ENCODE measurements at places on chromosomes 12 and 14.

DNA sequence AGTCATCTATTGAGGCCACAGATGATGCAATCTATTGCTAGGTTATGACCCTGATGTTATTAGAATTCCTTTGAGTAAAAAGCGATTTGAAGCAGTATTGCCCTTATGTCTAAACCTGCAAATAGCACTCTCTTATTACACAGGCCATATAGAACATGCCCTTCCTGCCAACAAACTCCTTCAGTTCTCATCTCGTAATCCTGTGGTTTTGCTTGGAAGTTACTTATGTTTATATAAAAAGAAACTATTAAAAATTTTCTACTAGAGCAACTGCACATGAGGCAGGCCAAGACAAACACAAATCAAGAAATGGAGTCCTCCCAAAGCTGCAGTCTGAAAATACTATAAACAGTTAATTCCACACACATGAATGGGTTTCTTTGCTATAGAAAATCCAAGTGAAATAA lies 1200.2 kb downstream of the LRFN5 start:
- DNase-seq, result peak; percentile 35

DNA sequence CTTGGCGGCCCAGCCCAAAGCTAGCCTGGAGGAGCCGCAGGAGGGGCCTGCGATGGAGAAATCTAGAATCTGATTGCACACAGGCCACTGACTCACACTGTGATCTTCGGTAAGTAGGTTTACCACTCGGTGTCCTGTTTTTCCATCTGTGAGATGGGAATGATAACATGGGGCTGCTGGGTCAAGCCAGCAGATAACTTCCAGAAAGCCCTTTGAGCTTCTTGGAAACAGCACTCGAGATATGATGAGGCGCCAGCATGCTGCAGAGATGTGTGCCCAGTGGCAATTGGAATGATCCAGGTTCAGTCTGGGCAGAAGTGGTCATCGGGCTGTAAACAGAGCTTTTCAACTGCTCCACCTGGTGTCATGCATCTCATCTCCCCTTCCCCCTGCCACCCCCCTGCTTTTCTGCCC lies 771.3 kb upstream of the TBX3 start:
- no peak for DNase-seq

DNA sequence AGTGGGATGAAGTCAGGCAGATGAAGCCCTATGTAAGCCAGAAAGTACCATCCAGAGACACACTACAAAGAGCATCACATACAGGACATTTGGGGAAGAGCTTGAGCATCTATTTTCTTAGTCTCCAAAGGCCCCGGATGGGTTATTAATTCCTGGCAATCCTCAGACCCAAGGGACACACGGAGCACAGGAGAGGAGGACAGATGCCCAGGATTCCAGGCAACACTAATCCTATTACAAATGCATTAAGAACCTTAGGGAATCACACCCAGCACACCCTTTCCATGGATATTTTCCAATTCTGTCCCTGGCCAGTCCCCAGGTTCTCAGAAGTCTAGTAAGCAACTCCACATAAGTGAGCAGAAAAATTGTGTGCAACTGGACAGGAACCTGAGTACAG lies 65.9 kb downstream of the CMKLR1 start:
- no peak for DNase-seq

DNA sequence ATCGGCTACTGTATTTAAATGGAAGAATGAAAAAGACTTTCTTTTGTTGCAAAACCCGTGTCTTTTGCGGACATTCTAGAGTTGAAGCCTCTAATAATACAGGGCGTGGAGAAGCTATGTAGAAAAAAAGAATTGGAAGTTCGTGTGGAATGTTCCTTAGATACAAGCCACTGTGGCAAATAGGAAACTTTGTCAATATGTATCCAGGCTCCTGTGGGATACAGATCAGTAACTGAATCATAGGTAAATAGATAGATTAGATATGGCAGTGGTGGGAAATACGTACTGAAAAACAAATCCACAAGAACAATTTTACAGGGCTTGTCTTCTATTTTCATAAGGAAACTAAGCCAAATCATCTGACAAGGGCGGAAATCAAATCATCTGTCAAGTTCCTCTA lies 245.4 kb downstream of the EGLN3 start:
- DNase-seq, result no peak

- peak; percentile 76 for DNase-seq
These were observed 213.0 kb downstream of the ADAMTS20 start for GRCh38 chr12:43338848-43339526.

- DNase-seq, result no peak
These were observed 349 bp downstream of the CDC42BPB start for GRCh38 chr14:103057028-103057371.

DNA sequence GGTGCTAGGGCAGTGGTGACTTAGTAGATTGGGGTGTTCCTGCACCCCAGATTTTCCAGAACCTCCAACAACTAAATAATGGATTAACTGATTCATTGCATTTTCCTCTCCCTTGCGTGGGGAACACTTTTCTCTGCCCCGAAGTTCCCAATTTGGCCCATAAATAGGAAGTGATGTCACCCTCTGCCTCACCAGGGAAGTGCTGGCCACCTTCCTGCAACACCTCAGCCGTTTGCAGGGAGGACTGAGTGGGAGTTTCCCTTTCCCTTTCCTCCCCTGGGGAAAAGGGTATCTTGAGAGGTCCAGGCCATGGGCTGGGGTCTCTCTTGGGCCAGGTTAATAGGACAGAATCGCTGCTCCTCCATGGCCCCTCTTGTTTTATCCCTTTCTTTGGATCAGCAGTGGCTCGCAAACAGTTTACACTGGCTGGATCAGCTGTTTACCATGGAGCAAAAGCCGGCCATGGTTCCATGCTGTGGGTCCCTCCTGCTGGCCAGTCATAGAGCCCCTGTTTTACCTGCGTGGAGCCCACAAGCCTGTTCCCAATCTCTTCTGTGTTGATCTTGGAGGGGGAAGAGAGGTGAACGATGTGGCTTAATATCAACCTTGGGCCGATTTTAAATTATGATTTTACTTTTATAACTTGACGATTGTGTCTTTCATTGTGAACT lies 91.6 kb upstream of the VRK1 start:
- no peak for DNase-seq

DNA sequence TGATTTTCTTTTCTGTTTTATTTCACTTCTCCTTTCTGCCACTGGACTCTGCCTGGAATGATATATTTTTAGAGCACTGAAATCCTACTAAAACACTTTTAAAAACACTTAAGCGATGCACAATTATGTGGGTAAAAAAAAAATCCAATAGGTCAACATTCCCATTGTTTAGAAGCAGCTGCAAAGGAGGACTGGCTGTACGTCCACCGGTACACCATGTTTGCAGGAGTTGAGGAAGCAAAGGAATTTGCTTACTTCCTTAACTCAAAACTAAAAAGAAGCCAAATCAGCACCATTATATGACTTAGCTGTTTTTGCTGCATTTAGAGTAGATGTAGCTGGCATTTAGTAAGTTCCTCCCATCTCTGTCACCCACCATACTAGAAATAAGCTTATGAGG lies 186.8 kb upstream of the TMTC1 start:
- DNase-seq, result no peak

GRCh38 chr12:27610374-27610773 lies 85.9 kb upstream of the REP15 start:
- peak; percentile 51 for DNase-seq

GRCh38 chr12:67535176-67535575 lies 113.4 kb upstream of the DYRK2 start:
- DNase-seq, result no peak

GRCh38 chr12:1519642-1520041 lies 74.7 kb downstream of the FBXL14 start:
- peak; percentile 38 for DNase-seq

- no peak for DNase-seq
These were observed 10.5 kb downstream of the ARHGEF25 start for GRCh38 chr12:57621497-57622292.

DNA sequence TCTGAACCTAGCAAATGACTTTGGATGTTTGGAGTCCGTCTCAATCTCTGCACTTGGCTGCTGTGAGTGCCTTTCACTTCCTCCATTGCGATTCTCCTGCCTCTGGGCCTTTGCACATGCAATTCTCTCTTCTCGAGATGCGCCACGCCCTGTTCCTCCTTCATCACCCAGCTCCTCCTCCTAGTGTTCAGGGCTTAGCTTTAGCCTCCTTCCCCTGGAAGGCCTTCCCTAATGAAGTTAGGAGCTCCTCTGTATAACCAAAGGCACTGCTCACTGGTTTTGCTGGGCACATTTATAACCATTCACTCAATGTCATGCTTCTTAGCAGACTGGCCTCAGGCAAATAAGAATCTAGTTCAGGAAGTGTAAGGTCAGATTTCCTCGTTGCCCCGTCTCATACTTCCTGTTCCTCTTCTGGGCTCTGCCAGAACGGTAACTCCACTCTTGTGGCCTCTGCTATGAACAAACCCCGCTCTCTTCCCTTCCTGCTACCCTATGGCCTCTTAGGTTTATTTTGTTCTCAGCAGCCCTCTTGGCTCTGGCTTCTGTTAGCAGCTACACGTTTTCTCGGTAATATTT lies 171.4 kb downstream of the CRADD start:
- DNase-seq, result no peak

DNA sequence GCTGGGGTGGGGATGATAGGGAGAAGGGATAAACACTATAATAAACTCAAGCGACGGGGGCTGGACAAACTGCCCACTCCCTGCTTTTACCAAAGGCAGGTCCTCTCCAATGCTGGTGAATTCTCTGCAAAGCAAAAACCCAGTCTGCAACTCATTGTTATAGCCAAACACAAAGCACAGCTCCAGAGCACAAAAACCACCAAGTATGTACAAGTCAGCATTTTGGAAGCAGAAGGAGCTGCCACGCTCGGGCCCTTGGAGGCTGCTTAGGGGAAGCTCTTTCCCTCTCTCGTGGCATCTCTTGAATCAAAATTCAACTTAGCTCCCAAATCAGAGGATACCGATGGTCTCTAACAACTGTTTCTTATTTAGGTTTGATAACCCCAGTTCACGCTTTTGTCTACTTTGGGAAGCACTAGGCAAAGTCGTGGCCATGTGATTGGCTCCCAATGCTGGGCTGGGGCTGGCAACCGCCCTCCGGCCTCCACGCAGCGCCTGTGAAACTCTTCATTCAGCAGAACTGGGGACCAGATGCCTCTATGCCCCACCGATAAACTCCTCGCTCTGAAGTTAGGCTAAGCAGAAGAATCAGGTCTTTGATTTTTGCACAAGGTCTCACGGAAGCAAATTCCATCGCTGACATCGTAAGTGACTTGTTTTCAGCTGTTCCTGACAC lies 158.5 kb upstream of the FOXN3 start:
- no peak for DNase-seq

DNA sequence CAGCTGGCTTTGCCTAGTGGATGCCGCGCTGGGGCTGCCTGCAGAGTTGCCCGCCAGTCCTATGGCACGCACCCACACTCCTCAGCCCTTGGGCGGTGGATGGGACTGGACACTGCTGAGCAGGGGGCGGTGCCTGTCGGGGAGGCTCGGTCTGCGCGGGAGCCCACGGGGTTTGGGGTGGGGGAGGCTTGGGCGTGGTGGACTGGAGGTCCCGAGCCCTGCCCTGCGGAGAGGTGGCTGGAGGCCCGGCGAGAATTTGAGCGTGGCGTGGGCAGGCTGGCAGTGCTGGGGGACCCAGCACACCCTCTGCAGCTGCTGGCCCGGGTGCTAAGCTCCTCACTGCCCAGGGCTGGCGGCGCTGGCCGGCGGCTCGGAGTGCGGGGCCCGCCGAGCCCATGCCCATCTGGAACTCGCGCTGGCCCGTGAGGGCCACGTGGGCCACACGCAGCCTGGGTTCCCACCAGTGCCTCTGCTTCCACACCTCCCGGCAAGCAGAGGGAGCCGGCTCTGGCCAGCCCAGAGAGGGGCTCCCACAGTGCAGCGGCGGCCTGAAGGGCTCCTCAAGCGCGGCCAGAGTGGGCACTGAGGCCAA lies 68.1 kb downstream of the ETNK1 start:
- DNase-seq, result no peak

GRCh38 chr14:43313719-43314118 lies 1193.4 kb downstream of the FSCB start:
- no peak for DNase-seq

DNA sequence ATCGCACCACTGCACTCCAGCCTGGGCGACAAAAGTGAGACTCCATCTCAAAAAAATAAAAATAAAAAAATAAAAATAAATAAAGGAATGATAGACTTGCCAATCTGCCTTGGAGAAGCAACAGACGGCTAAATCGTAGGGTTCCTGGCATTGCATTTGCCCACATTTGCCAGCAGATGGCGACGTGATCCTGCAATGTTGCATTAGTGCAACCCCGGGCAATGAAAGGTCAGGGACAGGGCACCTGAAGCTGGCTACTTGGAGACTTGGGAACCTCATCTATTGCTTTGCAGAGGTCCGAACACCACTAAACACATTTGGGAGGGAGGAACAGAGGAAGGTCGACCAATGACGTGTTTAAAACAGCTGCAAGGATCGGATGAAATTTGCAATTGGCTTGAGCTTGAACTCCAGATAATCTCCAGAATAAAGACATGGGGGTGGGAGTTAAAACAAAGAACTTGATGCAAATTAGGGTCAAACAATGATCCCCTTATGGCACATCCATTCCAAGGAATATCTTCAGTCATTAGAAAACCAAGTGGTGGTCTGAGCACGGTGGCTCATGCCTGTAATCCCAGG lies 34.6 kb downstream of the SPRING1 start:
- DNase-seq, result peak; percentile 85

DNA sequence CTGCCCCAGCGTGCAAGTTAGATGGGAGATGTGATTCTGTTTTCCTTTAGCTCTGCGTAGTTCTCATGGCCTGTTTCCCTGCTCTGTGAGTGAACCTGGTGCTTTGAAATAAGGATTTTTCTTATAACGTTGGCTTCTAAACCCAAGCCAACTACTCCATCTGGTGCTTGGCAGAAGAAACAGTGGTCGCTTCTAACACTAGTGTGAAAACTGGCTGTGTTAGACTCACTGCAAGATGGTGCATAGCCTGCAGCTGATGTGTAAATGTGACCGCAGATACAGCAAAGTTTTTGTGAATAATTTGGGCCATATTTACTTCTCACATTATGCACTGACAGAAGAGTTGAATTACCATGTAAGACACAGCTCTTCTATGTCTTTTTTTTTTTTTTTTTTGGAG lies 12.2 kb downstream of the GTF2H3 start:
- no peak for DNase-seq

DNA sequence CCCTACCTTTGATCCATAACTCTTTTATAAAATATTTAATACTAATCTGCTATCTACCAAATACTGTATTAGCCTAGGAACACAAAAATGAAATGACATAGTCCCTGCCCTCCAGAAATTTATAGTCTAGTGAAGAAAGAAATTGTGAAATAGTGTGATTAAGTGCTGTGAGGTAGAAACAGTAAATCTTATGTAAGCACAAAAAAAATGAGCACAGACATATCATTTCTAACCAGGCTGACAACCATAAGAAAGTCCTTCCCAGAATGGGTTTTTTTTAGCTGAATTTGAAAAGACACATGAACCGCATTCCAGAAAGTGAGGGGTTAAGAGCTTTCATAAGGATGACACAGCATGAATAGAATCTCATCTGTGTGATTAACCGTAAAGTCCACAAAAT lies 145.9 kb downstream of the SOX5 start:
- DNase-seq, result no peak

GRCh38 chr12:22766911-22767420 lies 142.0 kb downstream of the ETNK1 start:
- no peak for DNase-seq
